ENCODE measurements at places on chromosomes 3 and 15.

DNA sequence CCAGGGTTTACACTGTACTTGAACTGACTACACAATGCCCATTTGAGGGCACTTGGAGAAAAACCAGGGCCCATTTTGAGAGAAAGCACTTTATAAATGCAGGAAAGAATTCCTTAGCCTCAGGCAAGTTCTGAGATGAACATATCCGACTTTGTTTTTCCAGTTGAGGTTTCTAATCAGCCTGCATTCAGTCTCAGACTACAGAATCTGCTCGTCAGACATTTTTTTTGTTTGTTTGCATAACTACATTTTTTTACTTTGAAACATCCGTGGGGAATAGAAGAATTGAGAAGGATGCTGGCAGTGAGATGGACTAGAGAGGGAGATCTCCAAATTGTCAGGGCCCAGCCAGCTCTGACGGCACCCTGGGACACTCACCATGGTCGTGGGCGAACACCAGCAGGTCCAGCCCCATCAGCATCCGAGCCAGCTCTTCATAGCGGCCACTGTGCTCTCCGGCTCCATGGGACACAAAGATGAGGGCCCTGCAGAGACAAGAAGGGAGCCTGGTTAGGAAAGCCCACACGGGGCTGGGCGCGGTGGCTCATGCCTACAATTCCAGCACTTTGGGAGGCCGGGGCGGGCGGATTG is 40.8 kb downstream of the MGLL start:
- DNase-seq = no peak

DNA sequence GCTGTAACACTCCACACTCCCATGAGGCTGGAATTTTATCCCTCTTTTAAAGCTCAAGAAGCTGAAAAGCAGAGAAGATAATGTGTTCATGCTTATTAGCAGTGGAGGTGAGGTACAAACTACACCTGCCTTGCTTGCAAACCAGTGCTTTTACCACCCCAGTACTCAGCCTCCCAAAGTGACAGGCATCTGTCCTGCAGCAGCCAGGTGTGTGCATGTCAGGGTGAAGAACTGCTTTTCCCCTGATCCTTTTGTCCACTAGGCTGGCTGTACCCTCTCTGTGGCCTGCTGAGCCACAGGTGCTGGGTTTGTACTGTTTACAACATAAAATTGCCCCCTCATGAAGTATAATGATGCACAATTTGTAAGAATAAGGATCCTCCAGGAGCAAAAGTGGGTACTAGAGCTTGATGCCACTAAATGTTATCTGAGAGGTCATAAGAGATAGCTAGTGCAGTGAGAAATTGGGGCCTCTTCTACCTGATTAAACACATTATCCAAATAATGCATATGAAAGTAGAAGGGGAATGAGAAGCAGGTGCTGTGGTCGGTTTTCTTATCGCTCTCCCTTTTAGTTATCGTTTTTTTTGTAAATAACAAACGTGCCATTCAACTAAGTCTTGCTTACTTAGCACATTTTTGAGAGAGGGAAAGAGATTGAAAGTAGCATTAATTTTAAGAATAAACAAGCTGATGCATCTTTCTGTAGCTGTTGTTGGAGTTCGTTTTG is 39.2 kb upstream of the GADL1 start:
- DNase-seq = no peak

- DNase-seq = no peak
Measured at GRCh38 chr3:464255-464654, 267.7 kb downstream of the CHL1 start.

DNA sequence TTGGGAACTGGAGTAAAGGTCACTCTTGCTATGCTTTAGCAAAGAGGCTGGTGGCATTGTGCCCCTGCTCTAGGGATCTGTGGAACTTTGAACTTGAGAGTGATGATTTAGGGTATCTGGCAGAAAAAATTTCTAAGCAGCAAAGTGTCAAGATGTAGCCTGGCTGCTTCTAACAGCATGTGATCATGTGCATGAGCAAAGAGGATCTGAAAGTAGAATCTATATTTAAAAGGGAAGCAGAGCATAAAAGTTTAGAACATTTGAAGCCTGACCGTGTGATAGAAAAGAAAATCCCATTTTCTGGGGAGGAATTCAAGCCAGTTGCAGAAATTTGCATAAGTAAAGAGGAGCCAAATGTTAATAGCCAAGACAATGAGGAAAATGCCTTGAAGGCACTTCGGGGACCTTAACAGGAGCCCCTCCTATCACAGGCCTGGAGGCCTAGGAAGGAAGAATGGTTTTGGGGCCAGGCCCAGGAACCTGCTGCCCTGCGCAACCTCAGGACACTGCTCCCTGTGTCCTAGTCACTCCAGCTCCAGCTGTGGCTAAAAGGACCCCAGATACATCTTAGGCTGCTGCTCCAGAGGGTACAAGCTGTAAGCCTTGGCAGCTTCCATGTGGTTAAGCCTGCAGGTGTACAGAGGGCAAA is 212.2 kb upstream of the LINGO1 start:
- no peak for DNase-seq

- DNase-seq = no peak
Measured at GRCh38 chr15:62912808-62913207, 129.7 kb upstream of the TPM1 start.
